ENCODE measurements at places on chromosomes 5 and 9.
A peak's percentile ranks its signal among the peaks of the same experiment; 100 is the strongest.

DNA sequence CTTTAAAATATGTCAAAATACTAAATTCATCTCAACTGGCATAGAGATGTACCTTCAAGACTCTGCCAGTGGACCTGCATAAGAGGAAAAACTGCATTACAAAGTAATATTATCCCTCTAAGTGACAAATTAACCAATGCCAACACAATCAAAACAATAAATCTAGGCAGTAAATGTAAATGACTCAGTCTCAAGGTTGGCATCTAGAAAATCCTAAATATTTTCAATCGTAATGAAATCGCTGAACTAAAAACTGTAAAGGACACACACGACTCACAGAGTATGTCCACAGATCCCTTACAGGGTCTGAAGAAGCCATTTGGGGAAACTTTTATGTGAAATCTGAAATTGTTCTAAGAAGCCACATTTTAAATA, 31.2 kb downstream of the ERMP1 start:
- no peak for DNase-seq

DNA sequence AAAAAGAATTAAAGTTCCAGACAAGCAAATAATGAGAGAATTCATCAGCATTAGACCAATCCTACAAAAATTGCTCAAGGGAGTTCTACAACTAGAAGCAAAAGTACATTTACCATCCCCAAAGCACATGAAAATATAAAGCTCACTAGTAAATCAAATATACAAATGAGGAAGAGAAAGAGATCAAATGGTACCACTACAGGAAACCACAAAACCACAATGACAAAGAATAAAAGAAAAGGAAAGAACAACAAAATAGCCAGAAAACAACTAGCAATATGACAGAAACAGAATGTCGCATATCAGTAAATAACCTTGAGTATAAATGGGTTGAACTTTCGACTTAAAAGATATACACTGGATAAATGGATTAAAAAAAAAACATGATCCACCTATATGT, 739.0 kb downstream of the DTWD2 start:
- DNase-seq, result no peak

- no peak for DNase-seq
Observed at GRCh38 chr5:72138943-72139521, 31.8 kb downstream of the MAP1B start.

DNA sequence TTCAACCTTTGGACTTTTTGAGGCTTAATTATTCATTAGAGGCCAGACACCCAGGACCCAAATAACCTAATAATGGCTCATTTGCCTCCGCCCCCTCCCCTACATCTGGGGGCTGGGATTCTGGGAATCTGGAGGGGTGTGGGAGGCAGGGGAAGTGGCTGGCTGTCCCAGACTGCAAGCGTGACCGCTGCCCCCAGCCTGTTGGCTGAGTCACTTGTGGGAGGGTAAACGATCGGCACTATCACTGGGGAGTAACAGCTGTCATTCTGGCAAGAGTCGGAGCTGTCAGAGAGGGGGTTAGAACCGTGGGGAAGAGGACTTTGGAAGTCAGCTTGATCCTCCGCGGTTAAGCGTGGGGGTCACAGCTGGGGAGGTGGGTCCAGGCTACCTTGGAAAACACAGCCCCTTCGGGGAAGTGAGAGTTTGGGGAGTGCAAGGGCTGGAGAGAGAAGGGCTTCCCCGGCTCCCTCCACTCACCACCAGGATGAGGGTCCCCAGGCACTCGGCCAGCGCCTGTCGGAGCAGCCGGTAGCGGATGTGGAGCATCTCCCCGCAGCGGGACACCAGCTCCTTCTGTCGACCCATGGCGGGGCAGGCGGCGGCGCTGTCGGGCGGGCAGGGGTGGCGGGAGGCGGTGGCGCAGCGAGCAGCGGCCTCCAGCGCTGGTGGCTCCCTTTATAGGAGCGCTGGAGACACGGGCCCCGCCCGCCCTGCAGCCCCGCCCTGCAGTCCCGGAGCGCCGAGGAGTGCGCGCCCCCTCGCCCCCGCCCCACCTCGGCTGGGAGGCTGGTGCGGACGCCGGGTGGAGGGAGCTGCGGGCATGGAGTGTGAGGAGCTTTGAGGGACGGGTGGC, at the start of gene AQP3:
AQP3 (minus strand) TSS at position 648 of the 853 bp plus-strand sequence; CDS start at position 585, 63 bp downstream.
- DNase-seq, result peak; percentile 35

DNA sequence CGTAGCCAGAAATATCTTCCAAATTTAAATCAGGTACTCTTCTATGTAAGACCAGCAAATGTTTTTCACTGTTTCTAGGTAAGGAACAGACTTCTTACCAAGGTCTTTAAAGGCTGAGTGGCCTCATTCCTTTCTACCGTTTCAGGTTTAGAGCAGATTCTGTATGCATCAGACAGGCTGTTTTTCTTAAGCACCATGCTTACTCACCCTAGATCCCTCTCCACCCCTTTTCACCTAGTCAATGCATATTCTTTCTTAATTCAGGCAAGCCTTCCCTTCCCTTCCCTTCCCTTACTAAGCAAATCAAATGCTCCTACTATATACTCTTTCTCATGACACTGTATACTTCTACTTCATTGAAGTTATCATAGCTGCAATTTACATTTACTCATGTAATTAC, 70.7 kb downstream of the RFX3 start:
- no peak for DNase-seq

DNA sequence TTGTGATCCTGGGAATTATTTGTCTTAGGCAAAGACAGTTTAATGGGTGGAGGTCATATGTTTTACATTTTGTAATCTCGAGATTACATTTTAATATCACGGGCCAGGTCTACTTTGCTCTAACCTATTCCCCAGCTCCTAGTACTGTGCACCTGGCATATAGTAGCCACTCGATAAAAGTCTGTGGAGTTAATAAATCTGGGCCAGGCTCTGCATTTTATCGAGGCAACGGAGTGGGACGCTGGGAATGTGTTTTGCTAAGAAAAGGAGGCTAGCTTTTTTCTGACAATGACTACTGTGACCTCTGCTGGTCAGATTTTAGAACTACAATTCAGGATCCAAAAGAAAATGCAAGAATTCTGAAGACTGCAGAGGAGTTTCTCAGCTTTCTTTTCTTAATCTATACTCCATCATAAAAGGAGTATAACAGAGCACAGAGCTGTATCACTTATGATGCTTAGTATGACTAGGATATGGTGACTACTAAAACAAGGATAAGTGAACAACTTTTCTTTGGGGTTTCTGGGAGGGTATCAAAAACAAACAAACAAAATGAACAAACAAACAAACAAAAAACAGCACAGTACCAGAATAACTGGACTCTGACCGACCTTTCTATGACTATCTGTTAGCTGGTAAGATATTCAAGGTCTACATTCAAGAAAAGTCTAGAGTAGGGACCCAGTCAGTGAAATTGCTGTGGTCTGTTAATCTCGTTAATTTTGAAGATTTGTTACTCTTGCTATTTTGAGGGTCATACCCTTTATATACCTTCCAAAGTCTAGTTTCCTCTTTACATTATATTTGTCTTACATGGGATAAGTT, 46.1 kb upstream of the CER1 start:
- DNase-seq, result no peak

GRCh38 chr9:76717176-76717575, 47.1 kb upstream of the PCA3 start:
- DNase-seq, result no peak

GRCh38 chr9:8365029-8365428, 565.5 kb upstream of the DMAC1 start:
- DNase-seq, result no peak

GRCh38 chr5:5042806-5043205, 97.3 kb upstream of the ADAMTS16 start:
- DNase-seq, result no peak

DNA sequence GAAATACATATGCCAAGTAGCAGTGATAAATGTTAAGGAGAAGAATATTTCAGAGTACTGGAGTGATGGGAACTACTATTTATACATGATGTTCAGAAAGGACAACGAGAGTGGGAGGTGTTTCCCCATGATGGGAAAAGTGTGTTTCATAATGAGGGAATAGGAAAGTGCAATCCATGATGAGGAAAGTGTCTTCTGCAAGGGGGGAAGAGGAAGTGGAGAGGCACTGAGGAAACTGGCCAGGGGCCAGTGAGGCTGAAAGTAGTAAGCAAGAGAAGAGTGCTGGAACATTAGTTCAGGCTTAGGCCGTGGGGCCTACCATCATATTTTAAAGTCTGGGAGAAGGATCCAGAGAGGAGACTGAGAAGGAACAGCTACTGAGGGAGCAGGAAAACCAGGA, 327.2 kb downstream of the SLF1 start:
- DNase-seq, result no peak

DNA sequence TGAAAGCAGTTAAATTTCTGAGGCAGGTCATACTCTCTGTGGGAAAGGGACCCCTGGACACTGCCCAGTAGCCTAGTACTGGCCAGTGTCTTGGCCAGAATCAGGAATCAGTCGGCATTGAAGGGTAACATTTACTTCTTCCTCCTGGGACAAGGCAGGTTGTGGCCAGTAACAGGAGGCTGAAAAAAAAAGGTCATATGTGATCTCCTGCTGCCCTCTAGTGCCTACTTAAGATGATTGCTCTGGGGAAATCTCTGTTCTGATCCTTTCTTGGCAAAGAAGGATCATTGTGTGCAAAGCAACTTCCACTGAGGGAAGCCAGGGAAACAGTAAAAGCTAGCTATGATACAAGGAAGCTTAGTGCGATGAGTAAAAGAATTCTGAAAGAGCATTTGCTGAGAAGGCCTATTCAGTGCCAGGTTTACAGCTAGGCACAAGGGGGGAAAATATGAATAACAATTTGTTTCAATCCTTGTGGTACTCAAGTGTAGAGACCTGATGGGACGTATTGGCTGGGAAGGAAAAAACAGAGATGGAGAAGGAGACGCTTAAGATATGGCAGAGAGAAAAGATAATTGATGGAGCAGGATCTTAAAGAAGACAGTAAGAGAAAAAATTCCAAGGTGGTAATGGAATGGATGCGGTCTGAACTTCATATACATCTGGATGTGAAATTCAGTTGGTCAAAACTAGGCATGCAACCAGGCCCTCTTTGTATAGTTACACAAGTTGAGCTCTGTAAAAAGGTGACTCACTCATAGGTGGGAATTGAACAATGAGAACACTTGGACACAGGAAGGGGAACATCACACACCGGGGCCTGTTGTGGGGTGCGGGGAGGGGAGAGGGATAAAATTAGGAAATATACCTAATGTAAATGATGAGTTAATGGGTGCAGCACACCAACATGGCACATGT, 25.8 kb upstream of the TRIM32 start:
- DNase-seq, result no peak

DNA sequence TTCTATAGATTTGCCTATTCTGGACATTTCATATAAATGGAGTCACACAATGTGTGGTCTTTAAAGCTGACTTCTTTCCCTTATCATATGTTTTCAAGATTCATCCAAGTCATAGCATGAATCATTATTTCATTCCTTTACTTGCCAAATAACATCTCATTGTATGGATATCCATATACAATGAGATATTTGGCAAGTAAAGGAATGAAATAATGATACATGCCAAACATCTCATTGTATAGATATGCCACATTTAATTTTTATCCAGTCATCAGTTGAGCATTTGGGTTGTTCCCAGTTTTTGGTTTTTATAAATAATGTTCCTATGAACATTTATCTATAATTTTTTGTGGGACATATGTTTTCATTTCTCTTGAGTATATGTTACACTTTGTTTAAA, 20.5 kb upstream of the OR2K2 start:
- no peak for DNase-seq

- no peak for DNase-seq
Observed at GRCh38 chr5:149418910-149419531, 39.9 kb upstream of the IL17B start.

GRCh38 chr5:132853323-132853722, 12.9 kb downstream of the GDF9 start:
- DNase-seq, result no peak

DNA sequence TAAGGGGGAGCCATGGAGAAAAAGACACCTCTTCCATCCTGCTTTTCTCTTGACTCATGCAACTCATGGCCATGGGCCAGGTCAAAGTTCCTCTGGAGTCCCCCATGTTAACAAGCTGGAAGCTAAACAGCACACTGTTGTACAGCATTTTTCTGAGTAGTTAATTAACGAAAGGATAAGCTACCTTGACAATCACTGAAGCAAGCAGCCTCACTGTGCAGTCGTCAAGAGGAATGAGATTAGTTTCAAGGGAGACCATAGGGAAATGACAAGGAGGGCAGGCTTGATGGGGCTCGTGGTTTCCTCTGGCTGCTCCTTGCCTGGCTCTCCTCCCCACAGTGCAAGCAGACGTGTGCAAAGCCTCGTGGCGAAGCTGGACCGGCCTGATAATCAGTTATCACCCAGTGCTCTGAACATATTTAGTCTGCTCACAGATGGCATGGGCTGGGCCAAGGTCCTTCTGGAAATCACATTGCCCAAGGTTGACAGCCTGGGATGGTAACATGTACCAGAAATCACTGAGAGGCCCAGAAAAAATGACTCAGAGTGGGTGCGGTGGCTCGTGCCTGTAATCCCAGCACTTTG, 209.5 kb downstream of the SLIT3 start:
- no peak for DNase-seq

GRCh38 chr5:37814699-37815098, 25.1 kb downstream of the GDNF start:
- DNase-seq, result no peak

DNA sequence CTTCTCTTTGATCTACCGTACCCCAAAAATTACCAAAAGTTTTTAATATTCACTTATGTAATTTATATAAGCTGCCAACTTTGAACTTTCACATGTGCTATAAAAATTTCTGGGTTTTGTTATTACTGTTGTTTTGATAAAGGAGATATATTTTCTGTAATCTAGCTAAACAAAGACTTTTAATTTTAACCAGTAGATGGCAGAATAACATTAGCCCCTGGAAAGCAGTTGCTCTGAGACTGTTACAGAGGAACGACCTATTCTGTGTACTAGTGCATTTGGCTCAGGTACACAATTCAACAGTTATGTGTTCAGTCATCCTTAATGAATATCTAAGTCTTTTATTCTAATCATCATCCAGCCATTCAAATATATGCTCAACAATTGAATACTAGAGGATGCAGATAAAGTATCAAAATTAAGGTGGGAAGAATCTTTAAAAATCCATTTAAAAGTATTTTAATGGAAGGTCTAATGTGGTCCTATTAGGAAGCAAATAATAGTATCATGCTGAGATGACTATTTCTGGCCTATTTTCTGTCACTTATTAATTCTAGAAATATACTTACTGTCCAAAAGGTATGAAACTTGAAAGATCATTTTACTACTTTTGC, 8.6 kb downstream of the KLHL9 start:
- no peak for DNase-seq

DNA sequence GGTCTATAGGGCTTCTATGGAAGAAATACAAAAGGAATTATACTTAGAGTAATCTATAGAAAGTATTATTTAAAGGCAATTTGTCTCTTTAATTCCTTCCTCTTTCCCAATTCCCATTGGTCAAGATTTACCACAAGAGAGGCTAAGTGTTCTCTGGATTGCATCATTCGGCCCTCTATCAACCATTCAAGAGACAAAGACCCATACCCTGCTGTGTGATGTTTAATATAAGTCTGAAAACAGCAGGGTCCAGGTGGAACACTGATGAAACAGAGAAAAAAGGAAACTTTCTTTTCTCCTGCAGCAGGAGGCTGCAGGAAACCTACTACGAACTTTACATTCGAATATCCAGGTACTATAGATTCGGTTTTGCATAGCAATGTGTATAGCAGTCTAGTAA, 323.4 kb downstream of the CHSY3 start:
- no peak for DNase-seq

All from stimulated activated CD4-positive, alpha-beta T cell treated with anti-CD3 and anti-CD28 coated beads, Interleukin-1b, Interleukin-23, amount 100 ng/mL, for 1 hour (primary cell).